ENCODE measurements at places on chromosomes 12 and 14.

DNA sequence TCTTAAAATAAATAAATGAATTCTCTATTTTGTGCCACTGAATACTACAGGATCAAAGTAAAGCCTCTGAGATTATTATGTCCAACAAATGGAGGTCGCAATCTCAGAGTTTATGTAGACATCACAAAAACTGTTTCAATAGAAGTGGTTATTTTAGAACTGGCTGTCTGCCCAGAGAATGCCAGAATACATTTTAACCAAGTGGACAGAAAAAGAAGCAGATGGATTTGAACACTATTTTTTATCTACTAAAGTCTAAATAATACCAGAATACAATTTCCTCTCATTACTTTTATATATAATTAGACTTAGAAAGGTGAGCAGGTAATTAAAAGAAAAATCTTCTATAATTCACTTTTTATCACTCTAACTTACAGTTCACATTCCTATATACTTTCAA, 118.3 kb downstream of the MED13L start:
- no peak overlapping the region for H3K27ac ChIP-seq
- DNase-seq: no peak
- H3K27me3 ChIP-seq: no peaks in the 10 kb centered on the region
- no peaks in the 10 kb centered on the region for H3K36me3 ChIP-seq
- no peak overlapping the region for H3K4me3 ChIP-seq
- H3K4me1 ChIP-seq: peaks cover 46% of the 10 kb centered on the region

DNA sequence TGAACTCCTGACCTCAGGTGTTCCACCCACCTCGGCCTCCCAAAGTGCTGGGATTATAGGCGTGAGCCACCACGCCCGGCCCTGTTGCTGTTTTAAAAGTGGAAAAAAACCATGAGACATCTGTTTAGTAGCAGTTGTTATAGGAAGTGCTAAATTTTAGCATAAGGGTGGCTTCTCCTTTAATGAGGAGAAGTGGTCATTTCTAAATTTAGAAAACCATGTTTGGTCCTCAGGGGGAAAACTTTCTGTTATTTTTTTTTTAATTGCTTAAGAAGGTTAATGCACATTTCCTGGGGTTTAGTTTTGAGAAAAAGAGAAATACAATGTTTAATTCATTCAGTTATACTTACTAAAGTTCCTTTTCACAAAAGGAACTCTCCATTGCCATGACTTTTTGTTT, 102.1 kb downstream of the MYRFL start:
- no peak for DNase-seq
- no peaks in the 10 kb centered on the region for H3K4me1 ChIP-seq
- H3K27ac ChIP-seq: no peak overlapping the region
- H3K36me3 ChIP-seq: no peaks in the 10 kb centered on the region
- no peak overlapping the region for H3K4me3 ChIP-seq
- peaks cover 3% of the 10 kb centered on the region for H3K27me3 ChIP-seq

DNA sequence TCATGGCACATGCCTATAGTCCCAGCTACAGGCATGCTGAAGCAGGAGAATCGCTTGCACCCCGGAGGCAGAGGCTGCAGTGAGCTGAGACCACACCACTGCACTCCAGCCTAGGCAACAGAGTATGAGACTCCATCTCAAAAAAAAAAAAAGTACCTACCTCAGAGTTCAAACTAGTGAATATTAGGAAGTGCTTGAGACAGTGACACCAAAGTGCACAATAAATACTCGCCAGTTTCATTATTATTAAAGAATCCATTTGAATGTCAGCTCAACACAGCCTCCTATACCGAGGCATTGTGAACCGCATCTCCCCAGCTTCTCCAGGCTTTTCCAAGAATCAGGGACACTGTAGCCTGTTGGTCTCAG, 5.0 kb downstream of the GAPDH start:
- H3K4me3 ChIP-seq: peak overlapping the region; percentile 98
- peak overlapping the region; percentile 49 for H3K27ac ChIP-seq
- H3K27me3 ChIP-seq: no peaks in the 10 kb centered on the region
- H3K36me3 ChIP-seq: peaks cover 37% of the 10 kb centered on the region
- DNase-seq: peak; percentile 40

DNA sequence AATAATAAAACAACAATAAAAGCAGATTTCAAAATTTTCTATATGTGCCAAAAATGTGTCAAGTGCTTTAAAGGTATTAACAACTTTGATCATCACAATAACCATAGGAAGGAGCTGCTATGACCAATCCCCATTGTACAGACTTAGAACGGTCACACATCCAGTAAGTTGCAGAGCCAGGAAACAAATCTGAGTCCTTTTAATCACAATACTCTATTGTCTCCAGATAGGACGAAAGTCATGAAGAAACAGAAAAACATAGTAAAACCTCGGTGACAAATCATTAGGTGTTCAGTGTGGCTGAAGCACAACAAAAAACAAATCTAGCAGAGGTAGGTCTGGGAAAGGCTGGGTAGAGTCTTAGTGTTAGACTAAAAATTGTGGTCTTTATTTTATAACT, 178.8 kb downstream of the GRIP1 start:
- no peaks in the 10 kb centered on the region for H3K36me3 ChIP-seq
- H3K27me3 ChIP-seq: peaks cover 2% of the 10 kb centered on the region
- no peaks in the 10 kb centered on the region for H3K4me1 ChIP-seq
- H3K27ac ChIP-seq: no peak overlapping the region
- no peak overlapping the region for H3K4me3 ChIP-seq
- DNase-seq: no peak
